Esophagus squamous epithelium (tissue), 5 donors: ENCODE measurements at places on chromosomes 16 and 17.

DNA sequence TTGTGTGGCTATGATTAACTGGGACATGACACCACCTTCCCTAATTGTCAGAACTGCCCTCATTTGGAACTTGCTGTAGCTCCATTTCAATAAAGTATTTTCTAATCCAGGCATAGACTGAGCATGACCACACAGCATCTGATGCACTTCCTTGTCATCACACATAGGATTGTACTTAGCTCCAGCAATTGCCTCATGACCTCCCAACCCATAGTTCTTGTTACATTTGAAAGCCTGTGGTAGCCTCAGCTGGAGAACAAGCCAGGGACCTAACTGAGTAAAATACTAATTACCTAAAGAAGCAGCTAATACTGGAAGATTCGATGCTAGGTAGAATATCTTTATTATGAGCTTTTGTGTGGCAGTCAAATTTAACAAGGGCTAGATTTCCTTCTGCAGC, 187.3 kb upstream of the KIF2B start:
- no peak for DNase-seq

DNA sequence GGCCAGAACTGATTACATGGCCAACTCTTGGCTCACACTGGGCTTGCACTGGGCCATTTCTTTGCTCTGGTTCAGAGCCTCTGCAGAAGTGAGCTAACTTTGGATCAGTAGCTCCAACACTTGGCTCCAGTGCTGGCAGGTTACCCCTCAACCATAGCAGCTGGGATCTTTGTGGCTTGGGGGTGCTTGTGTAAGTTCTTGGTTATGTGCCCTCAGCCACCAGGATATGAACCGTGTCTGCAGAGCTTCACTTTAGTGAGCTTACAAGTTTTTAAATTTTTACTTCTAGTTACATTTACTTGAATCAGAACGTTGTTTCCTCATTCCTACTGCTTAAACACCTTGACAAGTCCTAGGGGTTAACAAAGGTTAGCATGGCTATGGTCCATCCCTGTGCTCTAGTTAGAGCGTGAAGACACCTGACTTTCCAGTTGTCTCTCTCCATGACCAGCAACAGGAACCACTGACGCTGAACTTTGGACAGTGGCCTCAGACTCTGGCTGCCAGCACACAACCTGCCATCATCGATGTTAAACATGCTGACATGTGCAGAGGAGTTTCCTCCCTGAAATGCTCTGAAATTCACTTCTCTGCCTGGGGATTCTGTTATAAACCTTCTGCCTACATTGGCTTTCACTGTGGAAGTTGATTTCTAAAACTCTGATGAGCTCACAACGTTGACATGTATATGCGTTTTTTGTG, 4.1 kb downstream of the PDF start:
- no peak for DNase-seq

- no peak for DNase-seq
Measured at GRCh38 chr17:2892305-2892971, 96.2 kb downstream of the RAP1GAP2 start.

GRCh38 chr17:71349908-71350600, 770.8 kb upstream of the SOX9 start:
- no peak for DNase-seq

DNA sequence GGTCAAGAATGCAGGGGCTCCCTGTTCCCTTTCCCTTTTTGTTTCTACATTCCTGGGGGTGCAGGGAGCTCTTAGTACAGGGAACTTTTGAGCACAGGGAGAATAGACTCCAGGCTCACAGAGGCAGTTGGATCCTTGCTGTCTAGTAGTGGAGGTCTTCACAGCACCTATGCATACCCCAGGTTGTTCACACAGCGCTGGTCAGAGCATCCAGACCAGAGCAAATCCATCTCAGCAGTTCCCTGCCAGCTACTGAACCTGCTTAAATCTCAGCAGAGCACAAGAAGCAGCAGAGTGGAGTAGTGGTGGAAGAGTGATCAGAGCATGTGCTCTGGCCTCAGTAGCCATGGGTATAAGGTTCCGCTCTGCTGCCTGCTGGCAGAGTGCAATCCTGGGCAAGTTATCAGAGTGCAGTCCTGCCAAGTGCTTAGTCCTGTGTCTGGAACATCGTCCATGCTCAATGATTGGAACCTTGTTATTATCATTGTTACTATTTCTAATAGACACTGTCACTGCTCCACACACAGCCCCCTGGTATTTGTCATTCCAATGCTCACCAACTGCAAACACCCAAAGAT, 220.4 kb downstream of the CBLN1 start:
- DNase-seq = no peak

- no peak for DNase-seq
Measured at GRCh38 chr16:3046641-3047386, 453 bp downstream of the MMP25 start.
